IMR-90 (cell line): ENCODE measurements at places on chromosomes 7 and 10.
A peak's percentile ranks its signal among the peaks of the same experiment; 100 is the strongest.

GRCh38 chr10:31888442-31888841 is 40.2 kb downstream of the ARHGAP12 start:
- DNase-seq, result no peak

GRCh38 chr10:29532256-29532878 is 102.4 kb downstream of the SVIL start:
- DNase-seq, result no peak

DNA sequence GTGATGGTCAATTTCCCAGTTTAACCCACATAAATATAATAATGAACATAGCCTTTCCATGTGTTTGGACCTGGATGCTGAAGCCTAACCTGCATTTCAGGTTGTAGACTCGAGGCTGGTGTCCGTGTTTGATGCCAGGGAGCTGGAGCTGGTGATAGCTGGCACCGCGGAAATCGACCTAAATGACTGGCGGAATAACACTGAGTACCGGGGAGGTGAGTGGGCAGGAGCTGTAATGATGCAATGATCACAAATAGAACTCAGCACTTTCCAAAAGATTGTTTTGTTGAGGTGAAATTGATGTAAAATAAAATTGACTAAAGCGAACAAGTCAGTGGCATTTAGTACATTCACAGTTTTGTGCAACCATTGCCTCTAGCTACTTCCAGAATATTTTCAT is 30.8 kb upstream of the STK17A start:
- DNase-seq, result no peak

DNA sequence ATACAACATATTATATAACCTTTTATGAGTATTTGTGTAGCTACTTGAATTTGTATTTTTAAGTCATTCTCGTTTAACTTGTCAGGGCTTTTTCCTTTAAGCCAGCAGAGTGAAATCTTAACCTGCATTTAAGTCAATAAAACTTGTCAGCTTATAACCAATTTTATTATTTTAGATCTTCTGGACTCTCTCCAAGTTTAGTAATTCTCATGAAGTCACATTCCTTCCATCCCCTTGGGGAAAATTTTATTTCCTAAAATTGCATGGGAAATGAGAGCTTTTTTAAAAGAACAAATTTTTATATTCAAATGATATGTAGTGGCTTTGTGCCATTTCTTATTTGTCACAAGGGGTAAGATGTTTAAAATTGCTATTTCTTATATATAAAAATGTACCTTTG is 74.0 kb downstream of the SEPTIN7 start:
- DNase-seq, result no peak

GRCh38 chr10:117736655-117737054 is 194.1 kb downstream of the EMX2 start:
- no peak for DNase-seq

- no peak for DNase-seq
Observed at GRCh38 chr10:23422003-23422411, 16.9 kb upstream of the OTUD1 start.

DNA sequence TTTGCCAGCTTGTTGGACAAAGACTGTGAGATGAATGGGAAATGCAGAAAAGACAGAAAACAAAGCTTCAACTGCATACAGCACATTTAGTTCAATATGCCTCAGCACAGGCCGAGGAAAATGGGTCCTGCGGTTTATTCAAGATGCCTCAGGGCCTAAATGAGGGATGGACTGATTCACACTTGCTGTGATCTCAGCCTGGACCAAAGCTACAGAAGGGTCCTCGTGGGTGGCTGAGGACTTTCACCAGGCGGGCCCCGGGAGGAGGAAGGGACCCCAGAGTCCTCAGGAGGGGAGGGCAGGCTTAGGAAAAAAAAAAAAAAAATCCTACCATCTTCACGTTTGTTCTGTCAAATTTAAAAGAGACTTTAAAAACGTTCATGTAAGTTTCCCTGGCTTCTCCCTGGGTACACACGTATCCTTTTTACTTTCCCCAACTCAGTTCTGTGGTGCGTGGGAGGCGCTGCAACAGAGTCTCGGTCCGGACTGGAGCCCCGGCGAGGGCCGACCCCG is 624 bp upstream of the ZNF783 start:
- DNase-seq, result peak; percentile 52

- no peak for DNase-seq
Observed at GRCh38 chr10:18351421-18351820, 211.2 kb downstream of the CACNB2 start.

GRCh38 chr10:4186849-4187540 is 402.0 kb upstream of the KLF6 start:
- no peak for DNase-seq

DNA sequence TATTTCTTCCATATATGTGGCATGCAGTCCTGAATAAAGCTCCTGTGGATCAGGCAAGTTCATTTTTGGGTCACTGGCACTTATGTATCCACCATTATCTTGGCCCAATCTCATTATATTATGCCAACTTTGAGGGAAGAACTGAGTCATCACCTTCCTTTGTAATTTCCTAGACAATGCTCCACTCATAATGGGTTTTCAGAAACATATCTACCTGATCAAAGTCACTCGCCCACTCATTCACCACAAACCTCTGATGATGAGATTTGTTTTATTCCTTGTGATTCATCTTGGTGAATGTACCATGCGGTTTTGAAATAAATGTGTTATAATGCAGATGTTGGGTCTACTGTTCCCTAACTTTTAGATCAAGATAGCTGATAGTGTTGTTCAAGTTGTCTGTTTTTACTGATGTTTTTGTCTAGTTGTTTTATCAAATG is 525.8 kb downstream of the KIF20B start:
- DNase-seq, result peak; percentile 34

DNA sequence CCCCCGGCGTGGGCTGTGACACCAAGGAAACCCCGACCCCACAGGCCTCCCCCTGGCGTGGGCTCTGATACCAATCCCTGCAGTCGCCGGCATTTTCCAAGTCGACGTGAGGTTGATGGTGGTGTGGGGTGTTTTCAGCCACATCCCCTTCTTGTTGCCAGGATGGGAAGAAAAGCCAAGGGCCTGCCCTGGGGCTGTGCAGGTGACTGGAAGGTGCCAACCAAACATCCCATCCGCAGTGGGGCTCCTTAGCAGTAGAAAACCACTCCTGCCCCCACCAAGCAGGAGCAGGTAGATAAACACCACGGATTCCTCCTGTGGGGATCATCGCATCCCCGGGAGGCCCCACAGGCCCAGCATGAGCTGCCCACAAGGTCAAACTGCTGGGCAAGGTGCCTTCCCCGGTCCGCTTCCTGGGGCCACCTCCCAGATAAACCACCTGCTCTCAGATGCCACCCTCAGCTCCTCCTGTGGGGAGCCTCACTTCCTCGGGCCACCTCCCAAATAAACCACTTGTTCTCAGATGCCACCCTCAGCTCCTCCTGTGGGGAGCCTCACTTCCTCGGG is 88.5 kb upstream of the DIP2C start:
- DNase-seq, result no peak
